ENCODE measurements at places on chromosomes 16 and 17.

- DNase-seq = peak; percentile 24
Measured at GRCh38 chr17:19538095-19539039, 4.7 kb downstream of the SLC47A1 start.

- no peak for DNase-seq
Measured at GRCh38 chr16:68668266-68668665, 23.2 kb downstream of the CDH3 start.

DNA sequence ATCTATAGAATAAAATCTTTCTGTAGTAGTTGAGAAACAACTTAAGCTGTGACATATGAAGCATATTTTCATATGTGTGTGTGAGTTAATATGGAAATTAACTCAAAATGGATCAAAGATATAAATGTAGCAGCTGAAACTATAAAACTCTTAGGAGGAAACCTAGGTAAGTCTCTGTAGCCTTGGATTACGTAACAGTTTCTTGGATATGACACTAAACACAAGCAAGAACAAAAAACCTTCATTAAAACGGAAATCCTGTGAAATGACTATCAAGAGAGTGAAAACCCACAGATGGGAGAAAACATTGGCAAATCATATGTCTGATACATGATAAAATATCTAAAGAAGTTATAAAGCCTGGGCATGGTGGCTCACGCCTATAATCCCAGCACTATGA, 104.4 kb downstream of the VPS53 start:
- DNase-seq = no peak

DNA sequence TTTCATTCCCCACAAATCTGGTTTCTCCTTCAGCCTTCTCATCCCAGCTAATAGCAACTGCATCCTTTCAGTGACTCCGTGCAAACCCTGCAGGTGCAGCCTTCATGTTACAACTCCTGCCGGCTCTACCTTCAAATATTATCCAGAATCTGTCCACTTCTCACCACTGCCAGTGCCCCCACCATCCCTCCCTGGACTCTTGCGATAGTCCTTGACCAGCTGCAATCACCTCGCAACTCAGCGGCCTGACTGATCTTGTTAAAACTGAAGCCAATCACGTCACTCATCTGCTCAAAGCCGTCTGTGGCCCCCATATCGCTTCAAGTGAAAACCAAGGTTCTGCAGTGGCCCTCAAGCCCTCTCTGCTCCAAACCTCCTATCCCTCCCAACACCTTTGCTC, 42.8 kb upstream of the KIFC3 start:
- no peak for DNase-seq

GRCh38 chr16:49355933-49356665, 17.5 kb upstream of the C16orf78 start:
- no peak for DNase-seq

DNA sequence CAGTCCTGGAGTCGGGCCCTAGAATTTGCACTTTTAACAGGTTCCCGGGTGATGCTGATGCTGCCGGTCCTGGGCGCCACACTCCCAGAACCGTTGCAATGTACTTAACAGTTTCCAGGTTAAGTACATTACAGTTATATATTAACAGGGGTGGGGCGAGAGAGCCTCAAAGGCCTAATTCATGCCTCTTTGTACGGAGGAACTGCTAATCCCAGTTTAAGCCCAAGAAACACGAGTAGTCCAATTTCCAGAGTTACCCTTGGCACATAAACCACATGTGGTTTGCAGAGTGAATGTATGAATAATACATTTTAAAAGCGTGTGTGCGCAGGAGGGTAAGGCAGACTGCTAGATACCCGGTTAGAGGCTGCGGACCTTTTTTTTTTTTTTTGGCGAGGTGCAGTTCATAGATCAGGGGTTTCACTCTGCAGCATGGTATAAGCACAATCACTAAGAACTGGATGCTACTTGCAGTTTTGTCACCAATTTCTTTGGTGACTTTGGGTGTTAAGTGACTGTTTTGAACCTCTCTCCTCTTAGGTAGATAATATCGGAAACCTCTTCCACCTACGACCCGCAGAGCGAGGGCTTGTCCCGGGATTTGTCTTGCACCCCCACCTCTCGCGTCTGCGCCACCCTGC, 713 bp downstream of the COX11 start:
- DNase-seq = no peak

DNA sequence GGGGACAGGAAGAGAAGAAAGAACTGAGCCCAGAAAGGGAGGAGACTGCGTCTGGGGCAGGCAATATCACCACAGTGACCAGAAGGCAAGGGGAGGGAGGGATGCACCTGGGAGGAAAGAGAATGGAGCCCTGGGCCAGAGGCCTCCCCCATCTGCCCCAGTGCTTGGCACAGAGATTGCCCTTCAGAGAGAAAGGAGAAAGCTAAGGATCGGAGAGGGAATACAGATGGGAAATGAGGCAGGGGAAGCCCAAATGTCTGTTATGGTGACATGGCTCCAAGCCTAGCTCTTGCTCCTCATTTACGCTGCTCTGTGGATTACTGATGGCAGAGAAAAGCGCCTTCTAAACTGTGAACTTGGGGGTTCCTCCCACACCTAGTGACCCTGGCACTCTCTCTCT, 47.2 kb downstream of the PIPOX start:
- no peak for DNase-seq

DNA sequence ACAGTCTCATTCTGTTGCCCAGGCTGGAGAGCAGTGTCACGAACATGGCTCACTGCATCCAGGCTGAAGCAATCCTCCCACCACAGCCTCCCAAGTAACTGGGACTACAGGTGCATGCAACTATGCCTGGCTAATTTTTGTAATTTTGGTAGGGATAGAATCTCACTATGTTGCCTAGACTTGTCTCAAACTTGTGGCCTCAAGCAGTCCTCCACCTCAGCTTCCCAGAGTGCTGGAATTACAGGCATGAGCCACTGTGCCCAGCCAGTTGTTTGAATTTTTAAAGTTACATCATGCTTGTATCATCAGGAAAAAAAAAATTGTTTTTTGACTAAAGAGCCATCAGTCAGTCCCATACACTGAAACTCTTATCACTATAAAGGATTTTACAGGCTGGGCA, 17.1 kb upstream of the VPS4A start:
- DNase-seq = no peak

DNA sequence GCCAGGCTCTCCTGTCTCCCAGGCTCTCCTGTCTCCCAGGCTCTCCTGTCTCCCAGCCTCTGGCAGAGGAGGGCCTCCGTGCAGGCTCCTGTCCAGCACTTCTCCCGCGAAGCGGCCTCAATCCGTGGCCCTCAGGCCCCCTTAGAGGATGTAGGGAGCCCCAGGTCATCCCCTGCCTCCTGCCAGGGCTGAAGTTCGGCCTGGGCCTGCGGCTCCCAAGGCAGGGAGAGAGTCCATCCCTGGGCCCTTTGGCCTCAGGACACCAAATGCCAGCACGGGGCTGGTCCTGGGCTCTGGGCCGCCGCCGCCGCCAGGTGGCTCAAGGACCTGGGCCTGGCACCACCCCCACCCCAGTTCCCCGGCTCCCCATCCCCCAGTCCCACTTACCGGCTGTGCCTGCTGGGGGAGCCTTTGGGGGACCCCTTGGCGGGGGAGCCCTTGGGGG, 370 bp downstream of the EVPL start:
- DNase-seq = no peak

DNA sequence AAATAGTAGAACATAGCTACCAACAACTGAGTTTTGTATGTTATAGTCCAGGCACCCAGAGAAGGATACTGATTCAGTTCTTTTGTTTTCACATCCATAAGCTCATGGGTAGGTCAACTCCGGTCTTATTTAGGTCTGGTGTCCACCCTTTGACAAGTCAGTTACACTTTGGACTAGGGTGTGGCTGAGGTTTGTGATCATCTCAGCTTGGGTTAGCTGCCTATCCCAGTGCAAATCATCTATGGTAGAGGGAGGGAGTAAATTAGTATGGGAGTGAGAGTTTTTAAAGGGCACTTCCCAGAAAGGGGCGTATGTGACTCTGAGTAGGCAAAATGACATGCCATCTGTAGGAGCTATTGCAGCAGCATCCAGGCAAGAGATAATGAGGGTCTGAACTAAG, 66.1 kb downstream of the TANC2 start:
- DNase-seq = no peak

- DNase-seq = peak; percentile 48
Measured at GRCh38 chr17:18860161-18860972, 2.4 kb downstream of the PRPSAP2 start.

- DNase-seq = no peak
Measured at GRCh38 chr17:17575360-17576251, 15.9 kb downstream of the PEMT start.

GRCh38 chr17:27578718-27579085, 52.3 kb upstream of the LGALS9 start:
- no peak for DNase-seq

- no peak for DNase-seq
Measured at GRCh38 chr17:64765191-64765889, 103.2 kb upstream of the SMURF2 start.

DNA sequence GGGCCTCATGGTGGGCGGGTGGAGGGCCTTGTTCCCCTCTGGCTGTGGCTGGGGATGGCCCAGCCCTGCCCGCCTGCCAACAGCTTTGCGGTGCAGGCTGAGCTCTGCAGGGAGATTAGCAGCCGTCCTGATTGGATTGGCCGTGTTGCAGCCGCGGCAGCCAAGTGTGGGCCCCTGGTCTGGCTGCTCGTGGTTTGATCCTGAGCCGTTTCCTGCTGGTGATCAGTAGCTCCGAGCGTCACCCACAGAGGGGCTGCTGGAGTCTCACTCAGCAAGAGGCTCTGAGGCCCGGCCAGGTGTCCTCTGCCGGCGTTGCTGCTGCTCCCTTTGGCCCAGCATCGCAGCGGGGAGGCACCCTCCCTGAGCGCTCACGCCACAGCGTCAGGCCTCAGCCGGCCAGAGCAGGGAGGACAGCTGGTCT, 32.5 kb downstream of the BAIAP2 start:
- DNase-seq = no peak

DNA sequence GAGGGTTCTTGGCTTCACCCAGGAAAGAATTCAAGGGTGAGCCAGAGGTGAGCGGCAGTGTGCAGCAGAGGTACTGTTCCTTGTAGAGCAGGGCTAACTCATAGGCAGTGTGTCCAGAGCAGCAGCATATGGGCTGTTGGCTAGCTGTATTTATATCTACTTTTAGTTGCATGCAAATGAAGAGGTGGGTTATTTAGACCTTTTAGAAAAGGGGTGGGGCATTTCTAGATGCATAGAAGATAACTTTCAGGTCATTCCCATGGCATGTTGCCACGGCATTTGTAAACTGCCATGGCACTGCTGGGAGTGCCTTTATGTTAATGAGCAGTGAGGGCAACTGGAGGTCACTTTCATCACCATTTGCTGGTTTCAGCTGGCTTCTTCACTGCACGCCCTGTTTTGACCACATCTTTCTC, 141.0 kb downstream of the STX8 start:
- no peak for DNase-seq

DNA sequence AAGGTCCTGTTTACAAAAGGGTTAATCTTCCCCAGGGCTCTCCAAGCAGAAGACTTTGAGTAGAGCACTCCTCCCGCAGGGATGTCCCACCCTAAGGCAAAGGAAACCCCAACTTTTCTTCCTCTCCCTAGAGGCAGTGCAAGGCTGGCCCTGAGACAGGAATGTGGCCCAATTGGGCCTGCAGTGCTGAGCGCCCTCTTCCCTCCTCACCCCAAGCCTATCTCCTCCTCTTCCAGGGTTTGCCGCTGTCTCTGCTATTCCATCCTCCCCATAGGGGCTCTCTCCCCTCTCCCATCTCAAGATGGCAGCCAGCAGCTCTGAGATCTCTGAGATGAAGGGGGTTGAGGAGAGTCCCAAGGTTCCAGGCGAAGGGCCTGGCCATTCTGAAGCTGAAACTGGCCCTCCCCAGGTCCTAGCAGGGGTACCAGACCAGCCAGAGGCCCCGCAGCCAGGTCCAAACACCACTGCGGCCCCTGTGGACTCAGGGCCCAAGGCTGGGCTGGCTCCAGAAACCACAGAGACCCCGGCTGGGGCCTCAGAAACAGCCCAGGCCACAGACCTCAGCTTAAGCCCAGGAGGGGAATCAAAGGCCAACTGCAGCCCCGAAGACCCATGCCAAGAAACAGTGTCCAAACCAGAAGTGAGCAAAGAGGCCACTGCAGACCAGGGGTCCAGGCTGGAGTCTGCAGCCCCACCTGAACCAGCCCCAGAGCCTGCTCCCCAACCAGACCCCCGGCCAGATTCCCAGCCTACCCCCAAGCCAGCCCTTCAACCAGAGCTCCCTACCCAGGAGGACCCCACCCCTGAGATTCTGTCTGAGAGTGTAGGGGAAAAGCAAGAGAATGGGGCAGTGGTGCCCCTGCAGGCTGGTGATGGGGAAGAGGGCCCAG, 1.0 kb downstream of the PRRT2 start:
- DNase-seq = no peak

GRCh38 chr17:34998205-34998604, 17.9 kb downstream of the LIG3 start:
- peak; percentile 75 for DNase-seq

GRCh38 chr16:68377667-68378393, 67.0 kb downstream of the PRMT7 start:
- no peak for DNase-seq

- no peak for DNase-seq
Measured at GRCh38 chr17:41518789-41519449, at the start of gene KRT15. TSS of gene KRT15 (minus strand) at chr17:41518890. CDS start at chr17:41518827, 63 bp downstream.

GRCh38 chr17:18074566-18075272, 13.0 kb upstream of the DRG2 start:
- no peak for DNase-seq

GRCh38 chr17:79991924-79992648, 43.6 kb downstream of the TBC1D16 start:
- DNase-seq = no peak

DNA sequence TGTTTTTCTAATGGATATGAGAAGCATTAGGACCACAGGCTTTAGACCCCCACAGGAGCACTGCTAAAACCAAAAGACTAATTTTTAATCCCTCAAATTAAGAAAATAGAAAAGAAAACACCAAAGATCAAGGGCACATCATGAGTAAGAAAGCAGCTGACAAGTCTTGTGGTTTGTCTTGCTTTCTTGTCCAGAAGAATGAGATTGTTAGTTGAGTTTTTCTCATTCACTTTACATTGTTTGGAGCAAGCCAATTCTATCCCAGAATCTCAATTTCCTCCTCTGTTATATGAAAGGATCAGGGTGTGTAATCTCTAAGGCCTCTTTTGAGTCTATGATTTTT, 899.0 kb downstream of the KCNJ2 start:
- DNase-seq = no peak

- DNase-seq = no peak
Measured at GRCh38 chr16:65908568-65908967, 457.9 kb upstream of the CDH5 start.

DNA sequence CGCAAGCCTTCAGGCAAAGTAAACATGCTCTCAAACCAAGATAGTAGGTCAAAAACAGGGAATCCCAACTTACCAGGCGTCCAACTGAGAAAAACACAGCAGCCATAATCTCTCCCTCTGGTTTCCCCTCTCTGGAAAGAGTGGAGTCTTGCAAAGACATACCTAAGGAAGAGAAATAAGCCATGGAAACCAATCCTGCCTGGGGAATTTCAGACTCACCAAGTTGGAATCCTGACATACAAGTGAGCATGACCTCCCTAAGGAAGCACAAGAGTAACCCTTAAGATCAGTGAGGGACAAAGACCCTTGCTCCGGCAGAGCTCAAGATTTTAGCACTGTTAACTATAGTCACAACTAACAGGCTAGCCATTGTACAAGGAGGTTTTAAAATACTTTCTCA, 4.1 kb downstream of the ZNF624 start:
- no peak for DNase-seq

- DNase-seq = no peak
Measured at GRCh38 chr16:2333231-2333630, 7.3 kb downstream of the ABCA3 start.

Data from inflammatory macrophage (primary cell).